Keratinocyte (primary cell): ENCODE measurements at places on chromosomes 3 and 15. TPM values are rescaled to one million over a fixed set of nuclear protein-coding genes. Genes with fewer than 3 reads are reported as not detected.

The MCF2L2 gene
- polyA plus RNA-seq, result 0.04 to 0.26 TPM (median 0.05 TPM) in 3 replicates

DNA sequence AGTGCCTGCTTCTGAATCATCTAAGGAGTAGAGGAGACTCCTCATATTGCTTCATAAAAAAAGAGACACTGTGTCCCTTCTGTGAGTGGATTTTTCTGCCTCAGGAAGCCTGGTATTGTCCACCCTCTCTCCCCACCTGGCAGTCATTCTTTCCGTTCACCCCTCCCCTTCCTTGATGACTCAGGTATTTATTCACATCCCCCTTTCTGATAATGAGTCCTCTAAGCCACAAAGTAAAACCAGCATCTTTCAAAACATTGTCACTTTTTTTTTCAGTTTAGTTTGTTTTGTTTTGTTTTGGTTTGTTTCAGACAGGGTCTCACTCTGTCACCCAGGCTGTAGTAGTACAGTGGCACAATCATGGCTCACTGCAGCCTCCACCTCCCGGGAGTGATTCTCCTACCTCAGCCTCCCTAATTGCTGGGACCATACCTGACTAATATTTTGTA lies 65.2 kb upstream of the UBE2E1 start:
- H3K27me3 ChIP-seq, result no peaks in the 10 kb centered on the region
- DNase-seq, result peak; percentile 89
- peak overlapping the region; percentile 86 for H3K27ac ChIP-seq
- H3K36me3 ChIP-seq, result no peaks in the 10 kb centered on the region

The DCP1A gene
- polyA plus RNA-seq, result 15.0 to 16.1 TPM (median 15.9 TPM) in 3 replicates

- no peaks in the 10 kb centered on the region for H3K4me1 ChIP-seq
- no peaks in the 10 kb centered on the region for H3K36me3 ChIP-seq
- H3K4me3 ChIP-seq, result no peak overlapping the region
- no peaks in the 10 kb centered on the region for H3K27me3 ChIP-seq
Observed at GRCh38 chr3:169542331-169542751, 121.2 kb downstream of the MECOM start.

- no peaks in the 10 kb centered on the region for H3K36me3 ChIP-seq
- no peaks in the 10 kb centered on the region for H3K27me3 ChIP-seq
- DNase-seq, result peak; percentile 32
- H3K4me1 ChIP-seq, result peaks cover 6% of the 10 kb centered on the region
- peak overlapping the region; percentile 55 for H3K27ac ChIP-seq
- H3K4me3 ChIP-seq, result no peak overlapping the region
Observed at GRCh38 chr3:79113876-79114275, 653.9 kb downstream of the ROBO1 start.

- no peak overlapping the region for H3K4me3 ChIP-seq
- DNase-seq, result no peak
- H3K36me3 ChIP-seq, result no peaks in the 10 kb centered on the region
- H3K4me1 ChIP-seq, result peaks cover 8% of the 10 kb centered on the region
Observed at GRCh38 chr3:197260491-197261163, 37.8 kb downstream of the DLG1 start.

GRCh38 chr3:130627882-130628281 lies 110.9 kb downstream of the COL6A6 start:
- peaks cover 6% of the 10 kb centered on the region for H3K27me3 ChIP-seq
- no peaks in the 10 kb centered on the region for H3K36me3 ChIP-seq
- no peaks in the 10 kb centered on the region for H3K4me1 ChIP-seq
- H3K4me3 ChIP-seq, result no peak overlapping the region
- H3K27ac ChIP-seq, result no peak overlapping the region

- no peaks in the 10 kb centered on the region for H3K36me3 ChIP-seq
- no peak overlapping the region for H3K27ac ChIP-seq
- peaks cover 22% of the 10 kb centered on the region for H3K27me3 ChIP-seq
- no peak overlapping the region for H3K4me3 ChIP-seq
- no peak for DNase-seq
- H3K4me1 ChIP-seq, result no peaks in the 10 kb centered on the region
Observed at GRCh38 chr3:186456731-186457191, 87.4 kb downstream of the CRYGS start.

DNA sequence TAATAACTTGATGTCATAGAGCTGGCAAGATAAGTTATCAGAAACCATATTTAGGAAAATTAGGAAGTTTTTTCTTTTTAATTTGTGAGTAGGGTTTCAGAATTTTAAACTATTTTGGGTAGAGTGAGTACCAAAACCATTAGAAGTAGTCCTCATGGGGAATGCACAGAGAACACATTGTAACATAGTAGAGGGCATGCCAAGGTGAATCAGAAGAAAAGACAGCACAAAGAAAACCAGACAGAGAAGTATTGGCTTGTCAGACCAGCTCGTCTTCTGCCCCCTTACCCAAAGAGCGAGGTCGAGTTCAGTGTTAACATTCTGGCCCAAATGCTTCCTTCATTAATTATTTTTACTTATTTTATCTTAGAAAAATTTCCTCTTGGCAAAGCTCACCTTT lies 121.3 kb upstream of the SAMMSON start:
- H3K36me3 ChIP-seq, result no peaks in the 10 kb centered on the region
- no peak overlapping the region for H3K4me3 ChIP-seq
- no peaks in the 10 kb centered on the region for H3K27me3 ChIP-seq
- DNase-seq, result no peak
- H3K27ac ChIP-seq, result no peak overlapping the region
- no peaks in the 10 kb centered on the region for H3K4me1 ChIP-seq

DNA sequence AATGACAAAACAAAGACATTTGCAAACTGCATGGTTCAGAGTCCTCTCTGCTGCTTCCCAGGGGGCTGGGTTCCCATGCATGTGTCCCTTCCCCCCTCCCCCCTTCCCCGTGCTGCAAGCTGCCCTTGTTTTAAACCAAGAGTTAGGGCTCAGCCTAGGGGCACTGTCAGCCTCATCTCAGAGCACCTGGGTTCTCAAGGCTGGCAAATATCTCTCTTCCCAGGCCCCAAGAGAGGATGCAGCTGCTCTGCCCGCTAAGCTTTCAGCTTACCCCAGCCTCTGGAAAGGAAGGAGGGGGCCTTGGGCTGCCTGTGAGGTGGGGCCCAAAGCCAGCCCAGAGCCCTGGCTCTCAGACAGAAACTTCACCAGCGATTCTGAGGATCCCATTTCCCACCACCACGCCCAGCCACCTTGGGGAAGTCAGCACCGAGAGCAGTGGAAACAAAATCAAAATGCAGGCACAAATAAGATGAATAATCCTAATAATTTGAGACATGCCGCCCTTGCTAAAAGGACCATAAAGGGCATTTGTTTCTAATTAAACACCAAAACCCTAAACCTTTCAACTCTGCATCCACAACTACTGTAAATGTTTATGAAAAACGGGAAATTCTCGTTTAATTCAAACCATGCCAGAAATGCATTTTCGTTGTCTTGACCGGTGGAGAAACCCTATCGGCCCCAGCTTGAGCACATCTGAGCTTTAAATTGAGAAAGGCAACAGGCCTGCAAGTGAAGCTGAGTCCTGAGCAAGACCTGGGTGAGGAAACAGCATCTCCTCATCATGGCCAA lies 67.7 kb upstream of the WNT5A start:
- H3K4me1 ChIP-seq, result no peaks in the 10 kb centered on the region
- H3K36me3 ChIP-seq, result no peaks in the 10 kb centered on the region
- no peak overlapping the region for H3K27ac ChIP-seq
- no peak for DNase-seq

The DUOX2 gene
- 0.31 to 0.75 TPM (median 0.31 TPM) in 3 replicates for polyA plus RNA-seq

GRCh38 chr3:188108703-188109412 lies 45.1 kb upstream of the LPP start:
- no peaks in the 10 kb centered on the region for H3K4me1 ChIP-seq
- H3K27me3 ChIP-seq, result peaks cover 7% of the 10 kb centered on the region
- H3K36me3 ChIP-seq, result no peaks in the 10 kb centered on the region
- no peak overlapping the region for H3K4me3 ChIP-seq
- H3K27ac ChIP-seq, result no peak overlapping the region

The PRSS50 gene
- not detected in 3 replicates for polyA plus RNA-seq

DNA sequence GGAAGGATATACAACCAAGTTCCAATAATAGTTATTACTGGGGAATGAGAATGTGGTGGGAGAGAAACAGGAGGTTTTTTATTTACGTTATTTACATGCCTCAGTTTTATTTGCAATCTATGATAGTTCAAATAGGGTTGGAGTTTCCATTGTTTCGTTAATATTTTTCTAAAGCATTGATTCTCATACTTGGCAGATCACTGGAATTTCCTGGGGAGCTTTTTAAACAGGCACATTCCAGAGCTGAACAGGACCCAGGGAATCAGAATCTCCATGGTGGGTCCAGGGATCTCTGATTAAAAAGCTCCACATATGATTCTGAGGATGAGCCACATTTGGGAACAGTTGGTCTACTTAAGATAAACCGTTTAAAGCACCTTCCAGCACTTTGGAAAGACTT lies 123.9 kb downstream of the IL20RB start:
- H3K36me3 ChIP-seq, result no peaks in the 10 kb centered on the region
- H3K27me3 ChIP-seq, result no peaks in the 10 kb centered on the region
- no peak overlapping the region for H3K4me3 ChIP-seq
- no peak for DNase-seq

The OR5K2 gene
- polyA plus RNA-seq, result not detected in 3 replicates

DNA sequence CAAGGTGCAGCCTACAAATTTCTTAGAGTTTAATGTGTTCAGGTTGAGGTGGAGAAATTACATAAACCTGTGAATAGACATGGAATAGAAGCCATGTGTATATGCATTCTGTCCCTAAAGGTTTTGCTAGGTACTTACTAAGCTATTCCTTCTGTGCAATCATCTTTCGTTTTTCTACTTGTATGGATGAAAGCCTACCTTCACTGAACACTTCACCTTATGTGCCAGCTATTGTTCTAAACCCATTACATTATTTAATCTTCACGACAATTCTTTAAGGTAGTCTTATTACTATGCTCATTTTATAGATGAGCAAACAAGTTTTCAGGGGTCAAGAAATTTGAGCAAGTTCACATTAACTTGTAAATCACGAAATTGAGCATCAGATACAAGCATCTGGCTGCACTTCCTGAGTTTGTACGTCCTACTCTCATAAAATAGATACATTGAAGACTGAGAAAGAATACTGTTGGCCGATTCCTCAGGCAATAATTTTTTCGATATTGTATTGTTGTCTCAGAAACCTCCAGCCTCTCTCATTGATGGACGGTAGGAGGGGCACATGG lies 635 bp upstream of the RCN2 start:
- H3K36me3 ChIP-seq, result peaks cover 3% of the 10 kb centered on the region
- H3K27ac ChIP-seq, result peak overlapping the region; percentile 42
- H3K4me3 ChIP-seq, result peak overlapping the region; percentile 81
- DNase-seq, result no peak
- no peaks in the 10 kb centered on the region for H3K27me3 ChIP-seq

The TRH gene
- not detected in 3 replicates for polyA plus RNA-seq

The SPINK8 gene
- polyA plus RNA-seq, result not detected in 3 replicates

- H3K4me1 ChIP-seq, result no peaks in the 10 kb centered on the region
- no peak for DNase-seq
- no peak overlapping the region for H3K4me3 ChIP-seq
- no peak overlapping the region for H3K27ac ChIP-seq
- no peaks in the 10 kb centered on the region for H3K36me3 ChIP-seq
- no peaks in the 10 kb centered on the region for H3K27me3 ChIP-seq
Observed at GRCh38 chr3:62898530-62899496, 23.6 kb upstream of the CADPS start.

- no peak for DNase-seq
- H3K27ac ChIP-seq, result no peak overlapping the region
- no peaks in the 10 kb centered on the region for H3K36me3 ChIP-seq
- no peaks in the 10 kb centered on the region for H3K27me3 ChIP-seq
- no peak overlapping the region for H3K4me3 ChIP-seq
Observed at GRCh38 chr3:16249886-16250285, 14.9 kb downstream of the DPH3 start.

The KIF15 gene
- polyA plus RNA-seq, result 0.53 to 2.8 TPM (median 2.1 TPM) in 3 replicates

DNA sequence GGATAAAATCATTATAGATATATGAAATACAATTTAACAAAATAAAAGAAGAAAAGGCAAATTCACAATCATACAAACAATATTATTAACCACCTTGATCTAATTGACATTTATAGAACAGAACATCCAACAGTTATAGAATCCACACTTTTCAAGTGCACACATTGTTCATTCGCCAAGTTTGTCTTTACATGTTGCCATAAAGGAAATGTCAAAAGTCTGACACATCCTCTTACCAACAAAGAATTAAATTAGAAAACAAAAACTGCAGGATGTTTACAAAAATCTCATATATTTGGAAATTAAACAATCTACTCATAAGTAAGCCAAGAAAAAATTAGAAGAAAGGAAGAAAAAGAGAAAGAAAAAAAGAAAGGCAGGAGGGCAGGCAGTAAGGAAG lies 909.2 kb upstream of the EPHA6 start:
- H3K27me3 ChIP-seq, result no peaks in the 10 kb centered on the region
- H3K4me3 ChIP-seq, result no peak overlapping the region
- no peak overlapping the region for H3K27ac ChIP-seq
- no peak for DNase-seq
- no peaks in the 10 kb centered on the region for H3K4me1 ChIP-seq

The RASL12 gene
- polyA plus RNA-seq, result not detected in 3 replicates

- no peak overlapping the region for H3K27ac ChIP-seq
- no peaks in the 10 kb centered on the region for H3K4me1 ChIP-seq
- H3K27me3 ChIP-seq, result peaks cover 3% of the 10 kb centered on the region
- H3K36me3 ChIP-seq, result no peaks in the 10 kb centered on the region
- DNase-seq, result no peak
Observed at GRCh38 chr15:61130950-61131942, 97.9 kb downstream of the RORA start.

The SEMA6D gene
- 0.41 to 0.82 TPM (median 0.67 TPM) in 3 replicates for polyA plus RNA-seq

- no peak for DNase-seq
- H3K27me3 ChIP-seq, result peaks cover 7% of the 10 kb centered on the region
- no peaks in the 10 kb centered on the region for H3K4me1 ChIP-seq
- H3K36me3 ChIP-seq, result no peaks in the 10 kb centered on the region
- no peak overlapping the region for H3K27ac ChIP-seq
- no peak overlapping the region for H3K4me3 ChIP-seq
Observed at GRCh38 chr15:70617911-70618287, 145.5 kb downstream of the UACA start.

The CFAP92 gene
- 0.11 to 0.26 TPM (median 0.22 TPM) in 3 replicates for polyA plus RNA-seq

The PIGZ gene
- polyA plus RNA-seq, result 1.4 to 2.1 TPM (median 1.5 TPM) in 3 replicates

- no peaks in the 10 kb centered on the region for H3K4me1 ChIP-seq
- no peak overlapping the region for H3K27ac ChIP-seq
- H3K27me3 ChIP-seq, result no peaks in the 10 kb centered on the region
- no peaks in the 10 kb centered on the region for H3K36me3 ChIP-seq
- H3K4me3 ChIP-seq, result no peak overlapping the region
Observed at GRCh38 chr3:79326642-79327041, 441.2 kb downstream of the ROBO1 start.

- no peaks in the 10 kb centered on the region for H3K36me3 ChIP-seq
- no peaks in the 10 kb centered on the region for H3K4me1 ChIP-seq
- no peak for DNase-seq
- H3K4me3 ChIP-seq, result no peak overlapping the region
- peaks cover 28% of the 10 kb centered on the region for H3K27me3 ChIP-seq
- H3K27ac ChIP-seq, result no peak overlapping the region
Observed at GRCh38 chr15:75230016-75230343, 28.2 kb upstream of the GOLGA6C start.

The CA12 gene
- polyA plus RNA-seq, result 101 to 220 TPM (median 158 TPM) in 3 replicates

The BLM gene
- 0.94 to 4.4 TPM (median 3.2 TPM) in 3 replicates for polyA plus RNA-seq
